CD8-positive, alpha-beta memory T cell (primary cell): ENCODE measurements at places on chromosomes 5 and 9. TPM values are rescaled to one million over a fixed set of nuclear protein-coding genes. Genes with fewer than 3 reads are reported as not detected.

DNA sequence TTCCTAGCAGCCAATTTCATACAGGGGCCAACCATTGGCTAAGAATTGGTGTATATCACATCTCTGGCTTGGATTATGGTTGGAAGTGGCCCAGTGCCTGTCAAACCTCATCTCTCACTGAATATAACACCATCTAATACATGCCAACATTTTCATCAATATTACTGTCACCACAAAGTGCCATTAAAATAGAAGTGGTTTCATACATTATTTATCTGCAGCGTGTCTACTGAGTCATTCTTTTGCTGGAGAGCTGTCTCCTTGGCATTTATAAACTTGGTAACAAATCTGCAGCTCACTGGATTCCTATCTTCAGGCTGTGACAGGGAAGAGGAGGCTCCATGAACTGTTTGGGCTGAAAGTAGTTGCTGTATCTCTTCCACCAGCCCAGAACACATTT is 70.9 kb downstream of the PTTG1 start:
- H3K4me1 ChIP-seq, result no peaks in the 10 kb centered on the region
- no peaks in the 10 kb centered on the region for H3K27me3 ChIP-seq
- no peak overlapping the region for H3K27ac ChIP-seq
- H3K36me3 ChIP-seq, result no peaks in the 10 kb centered on the region
- H3K4me3 ChIP-seq, result no peak overlapping the region

GRCh38 chr9:137128862-137129455 is 10.0 kb upstream of the GRIN1 start:
- DNase-seq, result peak; percentile 42
- H3K4me3 ChIP-seq, result peak overlapping the region; percentile 78
- H3K27me3 ChIP-seq, result no peaks in the 10 kb centered on the region
- H3K4me1 ChIP-seq, result peaks cover 25% of the 10 kb centered on the region
- H3K36me3 ChIP-seq, result no peaks in the 10 kb centered on the region

GRCh38 chr9:129290606-129291005 is 112.5 kb upstream of the IER5L start:
- no peak for DNase-seq
- H3K4me3 ChIP-seq, result no peak overlapping the region
- H3K27ac ChIP-seq, result no peak overlapping the region
- H3K27me3 ChIP-seq, result no peaks in the 10 kb centered on the region

GRCh38 chr9:28197653-28198052 is 624.4 kb upstream of the C9orf72 start:
- H3K27ac ChIP-seq, result no peak overlapping the region
- no peak for DNase-seq
- H3K27me3 ChIP-seq, result no peaks in the 10 kb centered on the region
- H3K4me1 ChIP-seq, result no peaks in the 10 kb centered on the region

Gene PCDHAC2
- total RNA-seq, result not detected

Gene DNAJC21
- 70.6 TPM for total RNA-seq
